ENCODE measurements at places on chromosomes 12 and 14.

DNA sequence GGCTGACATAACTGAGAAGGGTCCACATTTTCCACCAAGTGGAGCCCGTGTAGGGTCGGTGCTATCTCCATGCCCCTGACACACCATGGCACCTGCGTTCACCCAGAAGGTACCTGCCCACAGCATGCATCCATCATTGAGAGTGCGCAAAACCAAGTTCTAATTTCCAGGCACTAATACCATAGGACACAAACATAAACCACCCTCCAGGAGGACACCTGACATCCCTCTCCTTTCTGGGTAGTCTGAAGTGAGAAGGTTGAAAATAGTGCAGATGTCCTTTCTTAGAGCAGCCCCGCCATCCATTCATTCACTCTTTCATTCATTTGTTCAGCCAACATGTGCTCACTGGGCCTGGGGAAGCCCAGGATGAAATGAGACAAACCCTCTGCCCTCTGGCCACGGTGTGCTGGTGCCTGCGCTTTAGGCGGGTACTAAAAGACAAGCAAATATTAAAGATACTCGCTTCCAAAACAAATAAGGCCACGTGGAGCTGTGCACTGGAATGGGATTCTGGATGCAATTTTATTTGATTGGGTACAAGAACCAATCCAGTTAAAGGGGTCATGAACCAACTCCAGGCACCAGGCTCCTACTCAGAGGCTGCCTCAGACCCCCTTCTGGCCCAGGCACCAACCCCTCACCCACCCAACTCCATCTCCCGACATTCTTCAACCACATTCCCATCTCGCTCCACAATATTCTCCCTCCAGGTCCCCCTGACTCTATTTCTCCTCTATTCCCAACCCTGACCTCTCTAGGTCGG is 1.2 kb downstream of the TTC7B start:
- DNase-seq, result no peak

DNA sequence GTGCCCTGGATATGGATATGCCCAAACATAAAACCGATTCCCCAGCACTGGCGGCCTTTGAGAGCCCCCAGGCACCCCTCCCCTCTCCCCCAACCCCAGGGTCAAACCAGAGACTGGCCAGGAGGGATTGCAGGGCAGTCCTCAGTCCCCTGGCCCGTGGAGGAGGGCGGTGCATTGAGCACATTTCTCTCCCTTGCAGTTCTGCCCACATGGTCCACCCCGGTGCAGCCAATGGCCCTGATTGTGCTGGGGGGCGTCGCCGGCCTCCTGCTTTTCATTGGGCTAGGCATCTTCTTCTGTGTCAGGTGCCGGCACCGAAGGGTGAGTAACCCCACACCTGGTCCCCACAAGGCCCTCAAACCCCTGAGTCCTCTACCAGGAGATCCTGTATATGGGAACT is 3.4 kb upstream of the GPR162 start:
- no peak for DNase-seq

DNA sequence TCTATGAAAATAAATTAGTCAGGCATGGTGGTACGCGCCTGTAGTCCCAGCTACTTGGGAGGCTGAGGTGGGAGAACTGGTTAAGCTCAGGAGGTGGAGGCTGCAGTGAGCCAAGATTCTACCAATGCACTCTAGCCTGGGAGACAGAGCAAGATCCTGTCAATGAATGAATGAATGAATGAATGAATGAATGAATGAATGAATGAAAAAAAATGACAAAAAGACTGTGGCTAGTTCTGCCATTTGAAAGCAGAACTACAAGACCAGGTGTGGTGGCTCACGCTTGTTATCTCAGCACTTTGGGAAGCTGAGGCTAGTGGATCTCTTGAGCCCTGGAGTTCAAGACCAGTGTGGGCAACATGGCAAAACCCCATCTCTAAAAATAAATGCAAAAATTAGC is 32.2 kb upstream of the NPFF start:
- DNase-seq, result no peak

DNA sequence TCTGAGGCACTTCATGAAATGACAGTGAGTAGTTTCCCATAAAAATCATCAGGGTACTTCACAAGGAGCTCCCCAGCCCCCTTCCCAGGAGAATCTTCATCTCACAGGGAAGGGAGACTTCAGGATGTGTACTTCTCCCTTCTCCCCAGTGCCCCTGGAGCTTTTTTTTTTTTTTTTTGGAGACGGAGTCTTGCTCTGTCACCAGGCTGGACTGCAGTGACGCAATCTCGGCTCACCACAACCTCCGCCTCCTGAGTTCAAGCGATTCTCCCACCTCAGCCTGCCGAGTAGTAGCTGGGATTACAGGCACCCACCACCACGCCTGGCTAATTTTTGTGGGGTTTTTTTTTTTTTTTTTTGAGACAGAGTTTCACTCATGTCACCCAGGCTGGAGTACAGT is 10.4 kb downstream of the ITPK1 start:
- no peak for DNase-seq

DNA sequence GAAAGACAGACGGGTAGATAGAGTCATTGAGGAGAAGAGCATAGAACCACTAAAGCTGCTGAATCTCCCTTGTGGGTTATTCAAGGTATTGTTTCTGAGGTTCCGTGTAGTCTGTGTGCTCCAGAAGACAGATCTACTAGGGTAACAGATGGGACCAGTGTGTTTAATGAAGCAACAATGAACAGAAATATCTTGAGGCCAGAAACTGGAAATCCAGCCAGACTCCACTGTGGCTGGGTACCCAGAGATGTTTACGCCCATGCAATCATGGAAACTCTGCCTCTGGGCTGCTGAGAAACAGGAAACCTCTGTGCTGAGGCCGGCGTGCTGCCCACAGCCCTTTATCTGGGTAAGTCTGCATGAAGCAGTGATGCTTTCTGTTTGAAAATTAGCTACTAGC is 8.3 kb downstream of the PROX2 start:
- no peak for DNase-seq

Data from SW 1271 (cell line).